C1 segment of cervical spinal cord (tissue), 14 donors: ENCODE measurements at places on chromosomes 12 and 14.

GRCh38 chr14:41607304-41607775 is 664 bp downstream of the LRFN5 start:
- no peak for DNase-seq

DNA sequence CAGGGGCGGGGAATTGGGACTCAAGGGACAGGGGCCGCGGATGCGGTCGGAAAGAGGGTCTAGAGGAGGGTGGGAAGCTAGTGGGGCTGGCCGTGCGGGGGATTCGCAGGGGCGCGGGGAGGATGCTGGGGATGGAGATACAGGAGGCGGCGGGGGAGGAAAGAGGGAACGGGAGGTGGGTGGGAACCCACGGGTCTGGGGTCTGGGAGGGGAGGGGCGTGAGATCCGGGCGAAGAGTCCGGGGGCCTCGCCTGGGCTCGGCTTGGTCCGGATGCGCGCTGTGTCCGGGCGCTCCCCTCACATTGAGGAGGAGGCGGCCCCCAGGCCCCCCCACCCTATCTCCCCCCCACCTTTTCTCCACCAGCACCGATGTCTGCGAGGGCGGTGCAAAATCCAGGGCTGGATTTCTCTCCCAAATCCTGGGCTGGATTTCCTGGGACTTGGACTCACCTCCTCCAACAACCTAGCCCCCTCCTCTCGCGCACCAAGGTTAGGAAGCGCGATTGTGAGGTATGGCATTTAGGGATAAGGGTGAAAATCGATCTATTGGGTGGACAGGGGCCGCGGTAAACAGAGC is at the start of gene AGAP2:
TSS of gene AGAP2 (minus strand) at position 82 of the 577 bp plus-strand sequence. CDS start 496 bp downstream, outside the sequence.
- no peak for DNase-seq

DNA sequence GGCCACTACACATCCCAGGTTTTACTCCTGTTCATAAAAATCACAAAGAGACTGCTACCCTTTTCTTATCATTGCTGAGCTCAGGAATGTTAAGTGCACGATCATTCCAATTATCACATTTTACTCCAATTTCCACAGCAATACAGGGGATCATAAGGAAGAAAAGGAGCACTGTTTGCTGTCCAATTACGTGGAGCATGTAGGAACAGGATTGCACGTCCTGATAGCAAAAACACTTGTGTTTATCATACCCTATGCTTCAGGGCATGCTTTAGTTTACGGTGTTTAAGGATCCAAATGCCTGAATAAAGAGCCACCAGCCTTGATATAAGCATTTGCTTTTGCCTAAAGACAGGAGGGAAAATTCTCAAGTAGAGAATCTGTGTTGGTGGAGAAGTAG is 155.4 kb upstream of the EGLN3 start:
- no peak for DNase-seq

GRCh38 chr14:25136811-25137210 is 86.9 kb upstream of the STXBP6 start:
- DNase-seq = no peak

- no peak for DNase-seq
Observed at GRCh38 chr12:212415-212714, 1.6 kb downstream of the SLC6A12 start.

DNA sequence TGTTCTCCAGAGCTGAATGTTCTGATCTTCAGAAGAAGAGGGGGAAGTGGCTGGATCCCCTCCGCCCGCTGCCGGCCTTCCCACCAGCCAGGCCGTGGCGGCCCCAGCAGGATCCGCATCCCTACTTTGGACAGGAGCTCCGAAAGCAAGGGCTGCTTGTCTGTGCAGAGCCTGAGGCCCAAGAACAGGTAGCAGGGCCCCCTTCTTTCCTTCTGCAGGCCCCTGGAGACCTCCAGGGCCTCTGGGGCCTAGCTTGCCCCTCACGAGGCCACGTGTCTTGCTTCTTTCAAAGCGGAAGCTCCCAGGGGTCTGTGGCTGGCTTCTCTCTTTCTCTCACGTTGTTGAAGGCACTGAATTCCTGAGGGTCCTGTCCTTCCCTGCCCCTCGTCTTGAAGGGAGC is 13.2 kb downstream of the PGF start:
- no peak for DNase-seq
